ENCODE measurements at places on chromosomes 6 and 20. TPM values are rescaled to one million over a fixed set of nuclear protein-coding genes. Genes with fewer than 3 reads are reported as not detected.

- peak; percentile 69 for DNase-seq
Observed at GRCh38 chr20:32510601-32511357, 74.4 kb downstream of the NOL4L start.

DNA sequence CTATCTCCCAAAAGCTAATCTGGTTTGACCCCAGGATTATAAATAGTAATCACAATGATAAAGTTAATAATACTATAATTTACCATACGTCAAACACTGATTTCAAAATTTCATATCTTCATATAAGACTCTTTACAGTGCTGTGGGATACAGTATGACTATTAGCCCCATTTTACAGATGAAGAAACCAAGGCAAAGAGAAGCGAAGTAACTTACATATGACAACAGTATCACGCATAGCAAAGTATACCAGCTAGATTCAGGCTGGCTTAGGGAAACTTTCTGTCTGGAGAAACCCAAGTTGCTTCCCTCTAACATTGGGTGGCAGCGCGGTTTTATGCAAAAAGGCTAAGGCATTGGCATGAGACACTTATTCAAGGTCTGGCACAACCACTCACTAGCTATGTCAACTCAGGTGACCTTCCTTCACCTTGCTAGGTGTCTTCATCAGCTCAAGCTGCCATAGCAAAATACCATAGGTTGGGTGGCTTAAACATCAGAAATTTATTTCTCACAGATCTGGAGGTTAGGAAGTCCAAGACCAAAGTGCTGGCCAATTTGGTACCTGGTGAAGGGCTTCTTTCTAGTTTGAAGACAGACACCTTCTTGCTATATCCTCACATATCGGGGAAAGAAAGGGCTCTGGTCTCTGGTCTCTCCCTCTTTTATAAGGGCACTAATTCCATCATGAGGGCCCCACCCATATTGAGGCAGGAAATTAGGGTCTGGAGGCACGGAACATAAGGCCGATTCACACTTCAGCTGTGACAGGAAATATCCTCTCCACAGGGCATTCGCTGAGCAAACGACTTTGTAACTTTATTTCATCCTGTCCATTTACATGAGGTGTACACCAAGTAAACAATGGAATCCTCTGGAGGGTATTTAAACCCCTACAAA is 22.4 kb upstream of the UTRN start:
- no peak for DNase-seq

SIRPD gene
- total RNA-seq: not detected

- DNase-seq: no peak
Observed at GRCh38 chr6:151128763-151129370, 110.9 kb upstream of the AKAP12 start.

- no peak for DNase-seq
Observed at GRCh38 chr20:9062066-9062465, 6.8 kb upstream of the PLCB4 start.

- peak; percentile 34 for DNase-seq
Observed at GRCh38 chr6:16109659-16110305, 19.1 kb upstream of the MYLIP start.

HSPA1L gene
- total RNA-seq: 1.1 TPM

DNA sequence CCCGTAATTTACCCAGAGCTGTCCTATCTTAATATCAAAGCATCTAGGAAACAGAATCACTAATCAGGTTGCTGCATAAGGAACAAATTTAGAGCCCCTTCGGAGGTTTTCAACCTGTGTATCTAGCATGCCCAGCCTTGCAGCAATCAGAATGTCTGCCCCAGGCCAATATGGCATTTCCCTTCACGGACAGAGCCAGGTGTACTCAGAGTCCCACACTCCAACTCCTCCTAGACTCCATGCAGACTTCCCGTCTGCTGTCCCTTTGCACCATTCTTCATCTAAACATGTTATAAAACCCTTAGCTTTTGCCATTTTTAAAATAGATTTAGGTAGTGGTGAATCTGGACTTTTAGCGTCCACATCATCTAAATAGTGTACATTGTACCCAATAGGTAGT is 61.0 kb downstream of the ZHX3 start:
- no peak for DNase-seq

ADAT2 gene
- total RNA-seq: 20.0 TPM

HDGFL1 gene
- not detected for total RNA-seq

GRCh38 chr6:95159557-95159956 is 417.8 kb upstream of the MANEA start:
- no peak for DNase-seq

INSM1 gene
- total RNA-seq: 23.2 TPM

MAS1 gene
- 0.18 TPM for total RNA-seq

CGA gene
- total RNA-seq: not detected

DNA sequence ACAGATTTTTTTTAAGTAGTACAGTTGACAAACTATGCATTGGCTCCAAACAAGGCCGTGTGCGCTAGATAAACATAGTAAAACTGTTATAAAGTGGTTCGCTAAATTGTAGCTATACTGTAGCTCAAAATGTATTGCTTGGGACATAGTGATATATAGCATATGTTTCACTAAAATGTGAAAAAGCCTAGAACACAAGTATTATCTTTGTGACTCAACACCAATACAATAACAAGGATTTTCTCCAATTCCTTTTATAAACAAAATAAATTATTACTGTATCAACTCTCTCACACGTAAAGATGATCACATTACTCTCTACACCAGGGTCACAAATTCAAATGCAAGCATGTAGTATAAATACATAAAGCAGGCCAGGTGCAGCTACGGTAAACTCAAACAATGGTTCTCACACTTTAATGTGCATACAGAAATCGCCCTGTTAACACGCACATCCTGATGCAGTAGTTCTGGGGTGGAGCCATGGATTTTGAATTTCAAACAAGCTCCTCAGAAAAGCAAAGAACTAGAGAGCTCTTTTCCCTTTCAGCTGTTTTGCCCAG is 214.6 kb downstream of the GMDS start:
- DNase-seq: no peak

HSPA12B gene
- 14.3 TPM for total RNA-seq

PBOV1 gene
- total RNA-seq: not detected

GRCh38 chr6:108654465-108655106 is 93.9 kb downstream of the FOXO3 start:
- DNase-seq: no peak

BANF2 gene
- total RNA-seq: not detected

DNA sequence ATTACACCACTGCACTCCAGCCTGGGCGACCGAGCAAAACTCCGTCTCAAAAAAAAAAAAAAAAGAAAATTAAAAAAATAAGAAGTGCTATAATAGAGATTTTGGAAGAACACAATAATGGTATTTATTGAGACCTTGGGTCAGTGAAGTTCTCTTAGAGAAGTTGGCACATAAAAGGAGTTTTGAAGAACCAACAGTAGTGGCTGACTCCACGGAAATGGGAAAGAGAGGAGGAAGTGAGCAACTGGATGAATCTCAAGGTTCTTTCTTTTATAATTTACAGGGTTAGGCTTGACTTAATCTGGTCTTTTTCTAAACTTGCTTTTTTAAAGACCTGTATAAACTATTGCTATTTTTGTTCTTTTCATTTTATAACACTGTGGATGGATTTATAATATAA is 52.8 kb downstream of the TOMM6 start:
- DNase-seq: no peak

DNA sequence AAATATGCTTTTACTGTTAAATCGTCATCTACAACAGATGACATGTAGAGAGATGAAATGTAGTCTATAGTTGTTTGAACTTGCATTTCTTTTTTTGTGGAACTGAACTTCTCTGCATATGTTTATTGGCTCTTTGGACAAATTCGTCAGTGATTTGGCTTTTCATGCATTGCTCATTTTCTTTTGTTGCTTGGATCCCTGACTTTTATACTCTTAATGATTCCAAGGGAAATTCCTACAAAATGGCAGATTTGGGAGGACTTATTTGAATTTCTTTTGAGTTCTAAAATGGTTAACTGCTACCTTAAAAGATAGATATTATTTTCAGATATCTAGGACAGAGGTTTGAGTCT is 65.4 kb downstream of the UTRN start:
- DNase-seq: peak; percentile 26

DNA sequence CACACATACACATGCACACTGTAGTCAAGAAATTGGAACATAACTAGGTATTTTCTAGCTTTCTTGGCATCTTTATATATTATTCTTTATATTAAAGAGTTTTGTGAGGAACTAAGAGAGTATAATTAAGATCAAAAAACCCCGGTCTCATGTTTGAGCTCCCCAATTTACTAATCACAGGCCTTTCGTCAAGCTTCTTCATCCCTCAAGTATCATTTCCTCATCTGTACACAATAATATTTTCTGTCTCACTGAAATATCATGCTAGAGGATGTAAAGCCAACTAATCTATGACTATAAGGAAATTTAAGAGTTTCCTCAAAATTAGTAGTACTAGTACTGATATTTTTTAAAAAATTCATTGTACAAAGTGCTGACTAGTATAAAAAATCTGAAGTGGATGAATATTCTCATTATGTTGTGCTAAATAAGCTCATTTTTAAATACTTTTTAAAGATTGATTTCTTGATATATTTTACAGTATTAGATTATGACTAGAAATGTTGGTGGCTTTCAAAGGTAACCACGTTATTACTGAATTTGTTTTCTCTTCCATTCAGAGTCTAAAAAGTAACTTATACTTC is 28.0 kb downstream of the PEX3 start:
- DNase-seq: no peak

DNA sequence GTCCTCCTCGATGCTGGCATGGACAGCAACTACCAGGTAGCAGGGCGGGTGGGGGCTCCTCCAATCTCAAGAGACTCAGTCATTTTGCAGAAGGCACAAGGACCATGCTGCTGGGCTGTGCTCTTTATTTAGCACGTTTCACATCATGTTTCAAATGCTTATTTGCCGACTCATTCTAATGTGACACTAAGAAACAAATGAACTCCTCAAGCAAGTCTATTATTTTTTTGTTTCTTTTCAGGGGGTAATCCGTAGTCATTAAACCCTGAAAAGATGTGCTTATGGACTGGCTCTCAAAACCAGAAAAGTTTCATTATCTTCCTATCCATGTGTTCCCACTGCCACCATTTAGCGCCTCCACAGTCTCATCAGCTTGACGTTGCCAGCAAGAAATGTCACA is 92.9 kb downstream of the ANKS1A start:
- no peak for DNase-seq

NINL gene
- total RNA-seq: 3.1 TPM

- no peak for DNase-seq
Observed at GRCh38 chr6:27593200-27593818, 120.4 kb upstream of the ZNF184 start.

- DNase-seq: no peak
Observed at GRCh38 chr20:1868856-1869255, 26.4 kb upstream of the SIRPA start.

DNA sequence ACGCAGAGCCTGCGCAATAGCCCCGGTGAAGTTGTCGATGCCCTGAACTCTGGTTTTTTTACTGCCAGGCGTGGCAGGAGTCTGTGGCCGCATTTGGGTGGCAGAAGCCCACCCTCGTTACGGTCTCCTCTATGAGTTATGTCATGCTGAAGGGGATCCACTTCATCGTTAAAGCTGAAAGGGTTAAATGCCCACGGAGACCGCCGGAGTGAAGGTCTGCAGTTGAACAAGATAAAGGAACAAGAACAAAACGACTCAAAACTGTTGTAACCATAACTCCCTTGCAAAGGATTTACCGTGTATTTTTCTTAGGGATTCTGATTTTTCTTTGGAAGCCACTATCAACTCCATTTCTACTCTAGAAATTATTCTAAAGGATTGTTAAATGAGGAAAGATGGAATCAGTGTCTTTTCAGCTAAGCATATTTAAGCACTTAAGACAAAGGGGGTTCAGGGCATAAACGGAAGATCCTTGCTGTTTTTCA is 501 bp upstream of the ELOVL5 start:
- DNase-seq: no peak

GRM1 gene
- total RNA-seq: not detected

TBXT gene
- not detected for total RNA-seq

GRCh38 chr20:24779131-24779530 is 169.9 kb upstream of the CST7 start:
- no peak for DNase-seq

PERP gene
- 12.8 TPM for total RNA-seq

DNA sequence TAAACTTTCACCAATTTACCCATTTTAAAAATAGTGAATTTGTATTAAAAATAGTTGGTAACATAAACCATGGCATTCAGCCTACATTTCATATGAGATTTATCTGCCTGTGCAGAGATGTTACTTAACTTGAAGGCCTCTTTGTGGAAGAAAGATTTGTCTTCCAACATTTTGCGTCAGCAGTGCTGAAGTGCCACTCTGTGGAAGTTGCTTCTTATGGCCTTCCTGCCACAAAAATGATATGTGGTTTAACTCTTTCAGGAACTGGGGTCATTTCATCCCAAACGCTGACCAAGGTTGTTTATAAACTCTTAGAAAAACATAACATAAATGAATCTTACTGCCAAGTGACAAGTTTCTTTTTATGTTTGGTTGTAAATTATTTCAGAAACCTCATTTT is 246.8 kb downstream of the ARID1B start:
- no peak for DNase-seq
